ENCODE measurements at places on chromosomes 2 and 18.
A peak's percentile ranks its signal among the peaks of the same experiment; 100 is the strongest.

GRCh38 chr2:173240083-173240482 is 114.6 kb upstream of the CDCA7 start:
- DNase-seq: no peak

- no peak for DNase-seq
These were observed 70.5 kb downstream of the ZFP36L2 start for GRCh38 chr2:43155851-43156411.

DNA sequence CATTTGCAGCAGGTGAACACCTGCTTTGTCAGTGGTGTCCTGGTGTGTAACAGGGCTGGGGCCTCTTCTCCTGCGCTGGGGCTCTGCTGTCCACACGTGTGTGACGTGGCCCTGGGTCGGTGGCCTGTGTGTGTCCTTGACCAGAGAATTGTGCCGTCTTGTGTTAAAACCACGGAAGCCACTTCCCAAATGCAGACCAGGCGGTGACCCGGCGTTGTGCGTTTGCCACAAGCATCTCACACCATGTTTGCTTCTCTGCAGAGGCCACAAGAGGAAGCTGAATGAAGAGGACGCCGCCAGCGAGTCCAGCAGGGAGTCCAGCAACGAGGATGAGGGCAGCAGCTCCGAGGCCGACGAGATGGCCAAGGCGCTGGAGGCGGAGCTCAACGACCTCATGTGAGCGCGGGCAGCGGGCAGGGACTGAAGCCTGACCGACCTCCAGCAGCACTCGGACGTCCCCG is 44.3 kb upstream of the KCNG2 start:
- DNase-seq: no peak

GRCh38 chr2:8654041-8654440 is 27.8 kb upstream of the ID2 start:
- no peak for DNase-seq

- peak; percentile 80 for DNase-seq
These were observed at the start of gene C1D for GRCh38 chr2:68062680-68063387. Gene C1D (minus strand): TSS chr2:68063004. CDS start chr2:68047310, 15,694 bp downstream.

- DNase-seq: no peak
These were observed 129.7 kb downstream of the BARD1 start for GRCh38 chr2:214679736-214680135.

- no peak for DNase-seq
These were observed 179.1 kb downstream of the ANKRD44 start for GRCh38 chr2:197131558-197131855.

- DNase-seq: no peak
These were observed 173.1 kb downstream of the FTCDNL1 start for GRCh38 chr2:199677881-199678280.

DNA sequence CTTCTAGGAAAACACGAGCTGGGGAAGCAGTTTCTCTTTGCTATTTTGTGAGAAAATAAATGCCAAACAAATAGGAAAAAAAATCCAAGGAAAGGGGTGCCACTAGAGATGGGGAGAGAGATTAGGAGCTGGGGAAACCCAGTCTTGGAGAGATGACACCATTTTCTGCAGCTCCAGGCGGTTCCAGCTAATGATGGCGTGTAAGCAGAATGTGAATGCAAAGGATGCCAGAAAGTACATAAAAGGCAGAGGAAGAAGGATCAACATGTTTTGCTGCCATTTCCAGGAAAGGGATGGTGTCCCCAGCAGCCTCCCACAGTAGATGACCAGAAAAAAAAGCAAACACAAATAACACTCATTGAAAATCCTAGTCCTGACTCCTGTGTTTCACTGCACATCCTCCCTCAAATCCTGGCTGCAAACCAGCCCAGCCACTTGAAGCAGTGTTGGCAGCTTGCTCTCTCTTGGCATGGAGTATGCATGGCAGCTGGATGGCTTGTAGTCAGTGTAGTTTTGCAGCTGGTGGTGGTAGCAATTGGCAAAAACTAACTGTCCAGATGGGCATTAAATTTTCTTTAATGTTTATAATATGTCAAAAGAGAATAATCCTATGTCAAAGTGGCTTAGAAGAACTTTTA is 93.6 kb downstream of the FTCDNL1 start:
- no peak for DNase-seq

DNA sequence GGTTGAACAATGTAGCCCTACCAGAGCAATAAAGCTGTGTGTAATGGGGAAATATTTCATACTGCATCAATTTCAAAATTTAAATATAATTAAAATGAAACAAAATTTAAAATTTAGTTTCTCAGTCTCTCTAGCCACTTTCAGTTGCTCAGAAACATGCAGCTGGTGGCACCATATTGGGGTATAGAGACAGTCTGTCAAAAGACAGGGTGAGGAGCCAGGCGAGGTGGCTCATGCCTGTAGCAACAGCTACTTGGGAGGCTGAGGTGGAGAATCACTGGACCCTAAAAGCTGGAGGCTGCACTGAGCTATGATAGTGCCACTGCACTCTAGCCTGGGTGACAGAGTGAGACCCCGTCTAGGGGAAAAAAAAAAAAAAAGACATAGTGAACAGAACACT is 20.1 kb downstream of the ANXA4 start:
- DNase-seq: no peak

GRCh38 chr2:43424262-43425207 is 171.3 kb downstream of the THADA start:
- no peak for DNase-seq

DNA sequence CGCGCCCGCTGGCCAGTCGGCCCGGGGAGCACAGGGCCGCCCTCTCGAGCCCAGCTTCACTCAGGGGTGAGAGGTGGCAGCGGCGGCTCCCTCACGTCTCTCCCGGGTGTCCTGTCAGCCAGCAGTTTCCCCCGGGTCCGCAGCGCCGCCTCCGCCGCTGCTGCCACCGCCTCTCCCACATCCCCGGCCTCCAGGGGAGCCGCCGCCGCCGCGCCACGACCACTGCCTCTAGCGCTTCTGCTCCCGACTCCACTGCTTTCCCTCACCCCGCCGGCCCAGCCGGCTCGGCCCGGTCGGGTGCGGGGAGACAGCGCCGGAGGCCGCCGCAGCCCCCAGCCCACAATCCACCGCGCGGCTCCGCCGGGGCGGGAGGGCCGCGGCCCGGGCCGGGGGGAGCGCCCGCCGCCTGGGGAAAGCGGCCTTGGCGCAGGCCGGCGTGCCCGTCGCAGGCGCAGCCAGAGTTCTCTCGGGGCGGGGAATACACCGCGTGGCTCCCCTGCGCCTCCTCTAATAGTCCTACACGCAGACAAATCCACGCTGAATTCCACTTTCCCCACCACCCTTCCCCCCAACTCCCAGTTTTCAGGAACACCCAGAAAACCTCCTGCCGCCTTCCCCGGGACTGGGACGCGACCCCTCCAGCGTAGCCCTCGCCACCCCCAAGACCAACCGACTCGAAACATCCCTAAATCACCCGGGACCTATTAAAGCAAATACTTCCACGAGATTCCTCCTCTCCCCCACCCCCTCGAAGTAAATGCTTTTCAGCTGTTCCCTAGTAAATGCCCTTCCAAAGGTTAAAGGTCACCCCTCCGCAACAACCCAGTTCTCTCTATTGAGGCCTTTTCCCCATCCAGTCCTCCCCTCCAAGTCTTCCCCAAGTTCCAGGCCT is at the start of gene VPS54:
TSS of gene VPS54 (minus strand) at position 346 of the 892 bp plus-strand sequence. CDS start 35,429 bp downstream, outside the sequence.
- DNase-seq: peak; percentile 38

DNA sequence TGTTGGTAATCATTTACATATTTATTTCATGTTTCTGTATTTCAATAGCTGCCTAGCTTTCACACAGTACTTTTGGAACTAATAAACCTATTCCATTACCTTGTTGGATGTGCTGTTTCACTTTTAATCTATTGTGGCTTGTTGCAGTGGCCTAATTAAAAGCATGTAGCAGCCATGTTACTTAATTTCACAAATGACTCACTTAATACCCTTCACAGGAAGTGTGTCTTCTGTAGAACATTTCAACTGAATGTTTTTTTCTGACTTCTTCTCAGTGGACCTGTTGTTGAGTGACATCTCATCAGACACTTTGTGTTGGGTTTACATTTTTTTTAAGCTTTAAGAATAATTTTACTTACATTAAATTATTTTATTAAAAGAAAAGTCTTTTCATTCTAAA is 260.5 kb upstream of the THUMPD2 start:
- DNase-seq: no peak

GRCh38 chr2:10022966-10023662 is 20.2 kb upstream of the KLF11 start:
- no peak for DNase-seq

- DNase-seq: no peak
These were observed 28.8 kb upstream of the DDX18 start for GRCh38 chr2:117785740-117786139.

DNA sequence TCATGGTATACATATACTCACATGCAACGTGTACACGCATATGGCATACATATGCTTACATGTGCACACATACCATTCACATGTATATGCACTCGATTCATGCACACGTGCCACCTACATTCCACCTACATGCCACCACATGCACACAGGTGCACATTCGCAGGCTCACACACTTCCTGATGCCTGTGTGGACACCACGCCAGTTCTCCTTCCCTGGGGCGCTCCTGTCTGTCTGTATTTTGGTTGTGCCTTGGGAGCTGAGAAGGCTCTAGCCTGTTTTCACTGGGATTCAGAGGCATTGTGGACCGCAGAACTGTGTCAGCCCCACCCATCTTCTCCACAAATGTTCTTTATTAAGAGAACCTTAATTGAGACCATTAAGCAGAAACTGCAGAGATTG is 96.6 kb upstream of the CTDP1 start:
- no peak for DNase-seq

GRCh38 chr2:118122594-118123281 is 34.5 kb downstream of the INSIG2 start:
- no peak for DNase-seq

- DNase-seq: no peak
These were observed 468 bp downstream of the UXS1 start for GRCh38 chr2:106193690-106193976.

DNA sequence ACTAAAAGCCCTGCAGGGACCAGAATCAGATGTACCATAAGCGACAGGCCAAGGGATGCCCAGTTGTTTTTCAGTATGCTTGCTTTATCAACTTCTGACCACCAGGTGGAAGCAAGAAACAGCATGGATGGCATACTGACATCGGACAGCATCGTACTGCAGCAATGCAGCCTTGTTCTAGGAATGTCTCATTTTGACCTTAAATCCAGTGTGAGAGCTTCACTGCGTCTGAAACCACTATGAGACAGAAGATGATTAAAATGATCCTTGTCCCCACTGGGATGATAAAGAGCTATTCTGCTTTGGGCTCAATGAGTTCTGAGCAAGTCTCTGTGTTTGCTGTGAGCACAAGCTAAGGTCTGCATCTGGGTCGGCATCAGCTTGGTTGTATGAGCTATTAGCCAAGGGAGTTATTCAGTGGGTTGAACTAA is 54.3 kb downstream of the CDK15 start:
- no peak for DNase-seq

DNA sequence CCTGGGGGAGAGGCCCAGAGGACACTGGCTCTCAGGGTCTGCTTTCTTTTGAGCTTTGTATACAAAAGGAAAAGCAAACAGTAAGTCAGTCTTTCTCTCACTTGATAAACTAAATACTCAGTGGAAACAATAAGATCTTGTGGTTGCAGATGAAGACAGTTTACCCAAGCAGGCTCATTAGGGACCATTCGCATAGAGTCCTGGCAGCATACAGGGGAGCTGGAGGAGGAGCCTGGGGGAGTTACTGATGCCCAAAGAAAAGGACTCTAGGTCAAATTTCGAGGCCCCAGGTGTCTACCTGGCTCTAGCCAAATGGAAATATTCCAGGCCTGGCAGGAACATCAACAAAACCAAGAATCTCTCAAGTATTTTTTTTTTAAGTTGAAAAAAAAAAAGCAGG is 225.3 kb downstream of the CNTNAP5 start:
- DNase-seq: no peak

DNA sequence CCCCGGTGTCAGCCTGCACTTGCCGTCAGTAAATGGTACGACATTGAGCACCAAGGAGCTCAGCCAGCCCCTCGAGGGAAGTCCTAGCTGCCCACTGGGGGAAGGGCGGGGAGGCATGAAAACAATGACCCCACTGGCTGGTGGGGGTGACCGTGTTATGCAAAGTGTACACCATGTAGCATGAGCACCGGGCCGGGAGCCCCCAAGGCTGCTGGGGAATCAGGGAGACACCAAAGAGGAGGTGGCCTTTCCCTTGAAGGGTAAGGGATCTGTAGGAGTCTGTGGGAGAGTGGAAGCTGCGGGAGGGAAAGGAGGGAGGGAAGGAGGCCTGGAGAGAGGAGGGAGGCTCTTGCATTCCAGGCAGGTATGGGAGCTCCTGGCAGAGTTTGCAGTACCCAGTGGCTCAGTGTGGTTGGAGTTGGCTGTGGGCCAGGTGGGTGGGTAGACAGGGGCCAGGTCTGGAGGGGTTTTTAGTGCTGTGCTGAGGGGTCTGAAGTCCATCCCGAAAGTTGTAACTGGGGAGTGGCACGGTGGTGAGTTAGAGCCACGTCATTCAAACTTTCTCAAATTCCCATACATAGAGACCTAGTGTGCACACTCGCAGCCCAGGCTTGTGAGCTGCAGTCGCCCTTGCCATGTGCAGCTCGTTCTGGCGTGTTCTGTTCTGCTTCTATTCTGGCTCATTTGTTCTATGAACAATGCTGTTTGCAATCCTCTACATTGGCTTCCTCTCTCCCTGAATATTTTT is 22.4 kb downstream of the RRM2 start:
- no peak for DNase-seq

DNA sequence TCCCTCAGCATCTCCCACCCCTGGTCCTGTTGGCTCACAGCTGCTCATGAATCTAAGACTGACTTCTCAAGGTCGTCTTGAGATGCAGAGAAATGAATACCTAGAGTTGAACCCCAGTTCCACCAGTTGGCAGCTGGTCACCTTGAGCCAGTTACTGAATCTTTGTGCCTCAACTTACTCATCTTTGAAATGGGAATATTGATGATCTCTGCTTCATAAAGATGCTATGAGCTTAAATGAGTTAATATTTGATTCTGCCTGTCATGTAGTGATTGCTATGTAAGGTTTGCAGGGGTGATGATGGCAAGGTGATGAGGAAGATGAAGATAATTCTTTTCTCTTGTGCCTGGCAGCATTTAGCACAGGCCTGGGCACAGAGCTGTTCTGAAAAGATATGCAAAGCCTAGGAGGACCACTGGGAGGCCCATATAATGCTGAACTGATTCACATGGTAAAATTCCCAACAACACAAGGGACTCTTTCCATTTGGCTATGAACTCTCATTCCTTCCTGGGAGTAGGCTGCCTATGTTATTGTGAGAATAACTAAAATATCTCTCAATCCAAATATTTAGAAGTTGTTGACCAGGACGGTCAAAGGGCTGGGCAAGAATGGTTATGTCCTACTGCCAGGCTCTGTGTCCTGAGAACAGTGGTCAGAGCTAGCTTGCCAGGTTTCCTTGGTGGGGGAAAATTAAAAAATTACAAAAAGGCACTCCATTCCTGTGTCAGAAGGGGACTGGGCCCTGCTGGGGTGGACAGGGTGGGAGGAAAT is 70.9 kb downstream of the APOB start:
- no peak for DNase-seq

DNA sequence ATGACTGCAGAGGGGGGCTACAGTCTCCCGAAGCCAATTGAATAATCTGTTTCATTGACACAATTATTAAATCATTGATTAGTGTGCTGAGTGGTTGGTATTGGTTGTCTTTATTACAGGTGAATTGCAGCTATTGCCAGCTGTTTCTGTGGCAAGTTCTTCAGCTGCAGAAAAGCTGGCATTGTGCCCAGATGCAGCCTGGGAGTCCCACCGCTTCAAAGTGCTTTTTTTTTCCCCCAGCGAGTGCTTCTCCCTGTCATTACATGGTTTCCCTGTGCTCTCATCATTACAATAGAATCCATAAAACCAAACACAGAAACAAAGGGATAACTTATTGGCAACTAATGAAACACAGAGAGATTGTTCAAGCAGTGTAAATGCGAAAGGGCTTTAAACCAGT is 164.7 kb downstream of the GRB14 start:
- no peak for DNase-seq
